Osteoblast (primary cell): ENCODE measurements at places on chromosomes 16 and 17. TPM values are rescaled to one million over a fixed set of nuclear protein-coding genes. Genes with fewer than 3 reads are reported as not detected.
A peak's percentile ranks its signal among the peaks of the same experiment; 100 is the strongest.

Gene PLXDC1
- total RNA-seq = 2.9 and 3.8 TPM in 2 replicates

Gene USP31
- total RNA-seq = 6.2 and 7.4 TPM in 2 replicates

Gene ACE
- 10.1 and 17.7 TPM in 2 replicates for total RNA-seq

DNA sequence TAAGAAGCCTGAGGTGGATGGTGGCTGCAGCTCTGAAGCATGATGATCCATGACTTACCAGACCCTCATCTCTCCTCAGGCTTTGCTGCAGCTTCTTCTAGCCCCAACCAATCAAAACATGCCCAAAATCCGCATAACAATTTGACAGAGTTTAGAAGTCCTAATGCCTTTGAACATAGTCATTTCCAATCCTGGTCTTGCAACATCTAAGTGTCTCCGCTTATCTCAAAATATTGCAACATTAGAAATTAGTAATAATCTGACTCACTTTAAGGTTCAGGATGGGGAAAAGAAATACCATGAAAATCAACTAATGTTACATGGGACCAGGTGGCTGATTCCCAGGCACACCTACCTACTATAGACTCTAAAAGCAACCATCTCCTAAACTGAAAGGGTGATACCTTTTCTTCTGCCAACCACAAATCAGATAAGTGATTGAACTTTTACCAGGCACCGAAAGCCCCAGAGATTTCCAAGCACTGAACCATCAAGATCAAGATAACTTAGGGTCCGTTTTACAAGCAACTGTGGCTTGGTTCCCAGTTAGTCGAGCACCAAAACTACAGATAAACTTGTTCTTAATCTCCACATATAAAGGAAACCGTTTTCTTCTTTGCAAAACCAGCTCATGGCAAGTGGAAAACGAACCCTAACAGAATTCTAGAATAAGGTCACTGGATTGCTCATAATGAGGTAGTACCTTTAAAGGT, 14.0 kb downstream of the ERN1 start:
- DNase-seq = peak; percentile 89

DNA sequence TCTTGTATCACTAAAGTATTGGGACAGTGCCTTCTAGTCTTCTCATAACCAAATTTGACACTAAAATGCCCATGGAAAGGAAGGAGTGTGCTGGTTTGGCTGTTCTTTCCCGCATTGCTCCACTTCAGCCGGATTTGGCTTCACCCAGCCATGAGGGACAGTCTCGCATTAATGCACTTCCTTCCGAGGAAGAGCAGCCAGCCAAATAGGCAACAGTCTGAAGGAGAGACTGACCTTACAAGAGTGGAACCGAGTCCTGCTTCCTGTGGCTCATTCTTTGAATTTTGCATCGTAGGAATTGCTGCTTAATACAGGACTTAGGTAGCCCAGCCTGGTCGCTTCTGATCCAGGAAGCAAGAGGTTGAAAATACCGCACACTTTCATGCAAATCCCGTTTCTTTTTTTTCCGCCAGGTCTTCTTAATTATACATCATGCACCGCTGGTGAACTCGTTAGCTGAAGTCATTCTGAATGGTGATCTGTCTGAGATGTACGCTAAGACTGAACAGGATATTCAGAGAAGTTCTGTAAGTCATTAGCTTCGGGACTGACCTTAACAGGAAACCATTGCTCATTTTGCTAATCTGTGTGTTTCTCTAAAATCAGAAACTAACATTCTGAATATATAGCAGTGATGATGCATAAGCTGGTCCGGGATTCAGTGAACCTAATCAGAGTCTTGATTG, 38.2 kb downstream of the CLEC16A start:
- DNase-seq = no peak

DNA sequence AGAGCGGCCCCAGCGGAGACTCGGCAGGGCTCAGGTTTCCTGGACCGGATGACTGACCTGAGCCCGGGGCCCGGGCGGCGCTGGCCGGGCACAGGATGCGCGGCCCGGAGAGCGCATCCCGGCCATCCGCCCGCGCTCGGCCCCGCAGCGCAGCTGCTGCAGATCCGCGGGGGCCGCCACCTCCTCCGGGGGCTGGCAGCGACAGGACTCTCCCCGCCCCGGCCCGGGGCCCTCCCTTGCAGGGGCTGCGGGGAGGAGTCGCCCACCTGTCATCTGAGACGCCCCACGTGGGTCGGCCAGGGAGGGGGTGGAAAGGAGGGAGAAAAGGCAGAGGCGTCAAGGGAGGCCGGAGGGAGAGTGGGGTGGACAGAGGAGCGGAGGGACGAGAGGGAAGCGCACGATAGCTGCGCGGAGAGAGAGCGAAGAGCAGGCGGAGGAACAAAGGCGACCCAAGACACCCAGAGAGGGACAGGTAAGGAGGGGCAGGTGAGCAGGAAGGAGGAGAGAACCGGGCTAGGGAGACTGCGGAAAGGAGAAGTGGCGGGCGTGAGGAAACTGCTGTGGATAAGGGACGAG, 471 bp upstream of the PRKAR1A start:
- peak; percentile 91 for DNase-seq

DNA sequence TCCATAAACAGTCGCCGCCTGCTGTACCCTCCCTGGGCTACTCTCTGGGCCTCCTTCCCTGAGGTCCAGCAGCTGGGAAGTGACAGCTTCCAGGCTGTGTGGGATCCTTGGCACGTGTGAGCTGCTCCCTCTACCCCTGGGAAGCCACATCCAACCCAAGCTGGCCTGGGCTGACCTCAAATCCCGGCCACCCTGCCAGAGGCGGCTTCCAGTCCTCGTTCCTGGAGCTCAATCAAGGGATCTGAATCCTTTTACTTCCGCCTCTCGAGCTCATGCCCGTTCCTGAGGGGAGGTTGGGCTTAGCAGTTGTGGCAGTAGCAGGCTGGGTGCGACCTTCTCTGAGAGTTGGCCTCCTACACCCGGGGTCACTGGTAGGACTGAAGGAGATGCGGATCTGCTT, 82.5 kb downstream of the NETO2 start:
- DNase-seq = no peak

GRCh38 chr17:66432411-66432957, 130.1 kb downstream of the PRKCA start:
- DNase-seq = no peak

GRCh38 chr17:59404471-59404870, 73.0 kb downstream of the YPEL2 start:
- DNase-seq = no peak

GRCh38 chr16:56298948-56299596, 107.8 kb downstream of the GNAO1 start:
- DNase-seq = no peak
